ENCODE measurements at places on chromosomes 7 and 10.

DNA sequence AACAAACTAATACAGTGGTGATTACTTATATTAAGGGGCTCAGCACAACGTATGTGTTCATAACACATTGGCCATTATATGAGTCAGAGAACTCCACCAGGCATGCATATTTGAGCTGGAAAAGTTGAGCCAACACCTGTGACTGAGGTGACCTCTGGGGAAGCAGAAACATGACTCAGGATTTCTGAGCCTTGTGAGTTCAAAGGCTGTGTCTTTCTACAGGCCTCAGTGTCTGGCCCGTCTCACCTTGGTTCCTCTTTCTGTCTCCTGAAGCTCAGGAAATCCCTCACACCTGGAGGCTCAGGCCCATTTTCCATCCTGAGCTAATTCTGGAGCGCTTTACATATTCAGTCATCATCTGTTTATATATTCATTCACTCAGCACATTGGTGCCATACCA lies 230.9 kb upstream of the AGK start:
- no peak for DNase-seq

GRCh38 chr7:87127019-87127418 lies 25.2 kb upstream of the DMTF1 start:
- DNase-seq = no peak

DNA sequence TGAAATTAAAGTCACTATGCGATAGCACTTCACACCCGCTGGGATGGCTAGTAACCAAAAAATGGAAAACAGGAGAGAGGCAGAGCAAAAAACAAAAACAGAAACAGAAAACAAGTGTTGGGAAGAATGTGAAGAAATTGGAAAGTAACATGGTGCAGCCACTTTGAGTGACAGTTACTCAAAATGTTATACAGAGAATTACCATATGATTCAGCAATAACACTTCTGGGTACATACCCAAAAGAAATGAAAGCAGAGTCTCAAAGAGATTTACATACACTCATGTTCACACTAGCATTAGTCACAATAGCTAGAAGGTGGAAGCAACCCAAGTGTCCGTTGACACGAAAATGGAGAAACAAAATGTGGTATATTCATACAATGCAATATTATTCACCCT lies 88.6 kb upstream of the KCNIP2 start:
- no peak for DNase-seq

- no peak for DNase-seq
Measured at GRCh38 chr7:89232-90019, 102.9 kb upstream of the FAM20C start.

DNA sequence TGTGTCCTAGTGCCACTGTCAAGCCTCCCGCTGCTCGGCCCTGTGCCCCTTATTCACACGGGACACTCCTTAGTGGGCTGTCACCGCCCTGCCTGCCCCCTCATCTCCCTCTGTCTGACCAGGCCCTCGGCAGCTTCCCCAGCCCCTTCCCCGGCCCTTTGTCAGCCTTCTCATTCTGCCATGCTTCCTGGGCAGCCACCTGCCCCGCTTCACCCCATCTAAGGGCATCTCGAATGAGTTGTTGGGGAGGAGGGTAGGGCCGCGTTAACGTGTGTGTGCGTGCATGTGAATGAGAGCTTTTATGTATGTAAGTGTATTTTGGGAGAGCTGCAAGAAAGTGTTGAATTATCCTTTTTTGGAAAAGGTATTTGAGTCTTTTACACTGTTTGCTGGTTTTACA lies 49.7 kb downstream of the GTF2I start:
- no peak for DNase-seq

GRCh38 chr7:146645383-146645976 lies 528.9 kb downstream of the CNTNAP2 start:
- DNase-seq = no peak

DNA sequence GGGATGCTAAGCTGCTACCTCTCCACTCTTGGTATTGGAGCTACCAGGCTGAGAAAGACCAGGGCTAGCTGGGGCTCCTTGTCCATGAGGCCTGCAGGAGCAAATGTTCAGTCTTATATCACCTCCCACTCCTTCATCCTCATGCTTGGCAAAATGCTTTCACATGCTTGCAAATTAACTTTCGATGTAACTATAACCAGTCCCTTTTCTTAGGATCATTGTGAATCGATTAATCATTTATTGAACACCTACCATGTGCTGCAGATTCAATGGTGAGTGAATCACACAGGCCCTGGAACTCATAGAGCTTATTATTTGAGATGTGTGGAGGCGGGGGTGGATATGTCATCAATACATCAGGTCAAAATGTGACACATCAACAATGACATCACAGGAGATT lies 138.6 kb downstream of the EMX2 start:
- DNase-seq = no peak

DNA sequence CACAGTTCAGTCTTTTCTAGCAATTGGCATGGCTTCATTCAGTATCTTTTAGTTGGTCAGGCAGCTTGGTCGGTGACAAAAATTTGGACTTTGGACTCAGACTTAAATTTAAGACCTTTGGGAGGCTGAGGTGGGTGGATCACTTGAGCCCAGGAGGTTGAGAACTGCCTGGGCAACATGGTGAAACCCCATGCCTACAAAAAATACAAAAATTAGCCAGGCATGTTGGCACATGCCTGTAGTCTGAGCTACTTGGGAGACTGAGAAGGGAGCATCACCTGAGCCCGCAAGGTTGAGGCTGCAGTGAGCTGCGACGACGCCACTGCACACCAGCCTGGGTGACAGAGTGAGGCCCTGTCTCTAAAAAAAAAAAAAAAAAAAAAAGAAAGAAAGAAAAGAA lies 19.5 kb upstream of the ITPRID1 start:
- DNase-seq = no peak

DNA sequence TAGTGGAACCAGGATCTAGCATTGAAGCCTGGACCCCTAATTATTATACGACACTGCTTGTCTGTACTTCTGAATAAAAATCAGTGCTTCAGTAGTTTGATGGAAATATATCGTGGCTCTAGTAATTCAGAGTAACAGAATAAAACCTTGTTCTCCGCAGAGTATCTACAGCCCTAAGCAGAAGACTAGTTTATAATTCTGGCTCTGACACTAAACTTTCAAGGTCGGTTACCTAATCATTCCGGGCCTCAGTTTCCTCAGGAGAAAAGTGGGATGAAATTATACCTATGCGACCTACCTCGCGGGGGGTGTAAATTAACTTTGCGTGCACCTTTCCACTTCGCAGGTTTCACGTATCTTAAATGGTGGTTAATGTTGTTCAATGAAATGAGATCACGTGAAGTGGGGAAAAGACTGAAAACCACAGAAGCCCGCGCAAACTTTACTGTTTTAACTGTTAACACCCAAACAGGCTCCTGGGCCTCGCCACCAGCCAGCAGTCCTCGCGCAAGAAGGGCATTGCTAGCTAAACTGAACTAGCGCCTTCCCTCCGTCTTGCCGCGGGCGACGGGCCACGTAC lies 615 bp downstream of the THAP5 start:
- DNase-seq = no peak

DNA sequence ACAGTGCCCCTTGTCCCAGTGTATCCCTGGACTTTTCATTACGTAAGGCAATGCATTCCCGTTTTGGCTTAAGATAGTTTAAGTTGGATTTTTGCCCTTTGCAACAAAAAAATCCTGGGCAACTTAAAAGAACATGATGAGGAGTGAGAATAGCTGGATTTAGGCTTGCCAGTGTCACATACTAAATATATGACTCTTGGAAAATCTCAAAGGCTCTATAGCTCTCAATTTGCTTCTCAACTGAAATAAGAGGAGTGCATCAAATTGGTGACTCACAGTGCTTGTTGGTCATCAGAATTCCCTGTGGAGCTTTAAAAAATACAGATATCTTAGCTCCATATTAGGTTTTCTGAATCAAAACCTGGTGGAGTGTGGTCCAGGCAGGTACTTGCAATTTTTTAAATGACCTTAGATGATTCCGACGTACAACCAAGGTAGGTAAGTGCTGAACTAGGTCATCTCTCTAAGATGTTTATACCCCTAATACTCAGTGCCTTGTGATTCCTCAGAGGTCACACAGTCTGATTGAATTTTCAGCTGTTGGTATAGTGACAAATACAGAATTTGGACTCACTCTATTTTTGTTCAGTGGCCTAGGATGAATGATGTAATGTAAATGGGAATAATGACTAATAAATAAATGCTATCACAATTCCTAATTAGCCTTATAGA lies 33.9 kb upstream of the ORC5 start:
- DNase-seq = no peak

GRCh38 chr7:1362301-1362700 lies 97.0 kb downstream of the MICALL2 start:
- DNase-seq = no peak

- no peak for DNase-seq
Measured at GRCh38 chr7:7568553-7568952, 1.9 kb downstream of the MIOS start.

GRCh38 chr10:59240582-59241183 lies 64.2 kb downstream of the PHYHIPL start:
- no peak for DNase-seq

GRCh38 chr10:19816411-19817230 lies at the start of gene PLXDC2:
PLXDC2 (plus strand) TSS chr10:19816432.
- DNase-seq = no peak

DNA sequence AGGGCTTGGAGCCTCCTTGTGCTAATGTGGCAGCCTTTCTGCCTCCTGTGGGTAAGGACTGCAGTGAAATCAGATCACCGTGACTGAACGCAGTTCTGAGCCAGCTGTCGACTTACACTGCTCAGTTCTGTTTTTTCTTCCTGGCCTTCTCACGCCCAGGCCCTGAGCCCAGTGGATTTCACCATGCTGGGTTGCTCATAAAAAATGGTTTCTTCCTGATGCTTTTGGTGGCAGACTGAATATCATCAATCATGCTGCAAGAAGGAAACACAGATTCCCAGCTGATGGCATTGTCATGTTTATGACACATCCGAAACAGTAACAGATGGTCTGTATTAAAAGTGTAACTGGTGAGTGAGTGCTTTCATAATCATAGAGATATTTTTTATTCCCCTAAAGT lies 389.6 kb downstream of the GALNT17 start:
- DNase-seq = no peak

- DNase-seq = no peak
Measured at GRCh38 chr10:77552252-77552651, 85.4 kb downstream of the KCNMA1 start.

- no peak for DNase-seq
Measured at GRCh38 chr10:18737236-18737635, 78.0 kb downstream of the ARL5B start.

- no peak for DNase-seq
Measured at GRCh38 chr7:47415318-47416212, 166.3 kb downstream of the TNS3 start.

- DNase-seq = no peak
Measured at GRCh38 chr7:43459019-43459337, 123.9 kb upstream of the STK17A start.

DNA sequence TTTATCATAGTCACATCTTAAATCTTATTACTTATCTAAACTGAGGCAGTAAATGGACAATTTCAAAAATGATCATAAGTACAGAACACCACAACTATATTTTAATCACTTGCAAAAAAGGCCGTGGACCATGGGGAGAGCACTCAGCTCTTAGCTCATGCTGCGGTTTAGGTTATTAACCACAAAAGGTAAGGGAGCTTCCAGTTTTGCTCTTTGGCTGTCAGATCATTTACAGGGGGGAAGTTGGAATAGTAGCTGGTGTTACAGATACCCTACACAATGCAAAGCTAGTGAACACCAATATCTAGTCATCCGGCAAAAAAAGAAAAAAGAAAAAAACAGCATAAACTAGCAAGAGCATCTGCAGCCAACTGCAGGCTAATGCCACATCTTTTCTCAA lies 147.0 kb downstream of the BBS9 start:
- no peak for DNase-seq

DNA sequence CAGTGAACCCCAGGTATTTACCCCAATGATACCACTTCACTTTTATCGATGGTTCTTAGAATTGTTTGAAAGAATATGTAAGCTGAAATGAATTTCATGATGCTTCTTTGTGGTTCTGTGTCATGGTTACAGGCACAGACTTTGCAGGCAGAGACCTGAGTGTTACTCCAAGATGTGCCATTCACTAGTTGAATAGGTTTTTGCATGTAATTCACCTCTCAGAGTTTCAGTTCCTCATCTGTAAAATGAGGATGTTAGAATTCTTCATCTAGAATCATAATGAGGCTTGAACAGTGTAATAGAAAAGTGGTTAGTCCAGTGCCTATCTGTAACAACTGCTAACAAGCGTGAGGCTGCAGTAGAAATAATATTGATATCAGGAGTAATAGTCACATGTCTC lies 54.6 kb downstream of the VSTM2A start:
- DNase-seq = no peak

Measured in activated gamma-delta T cell (primary cell).